ENCODE measurements at places on chromosomes 11 and 22.

- no peak for DNase-seq
Observed at GRCh38 chr11:98260983-98261382, 759.8 kb upstream of the CNTN5 start.

- no peak for DNase-seq
Observed at GRCh38 chr11:117715801-117716200, 81.2 kb downstream of the DSCAML1 start.

DNA sequence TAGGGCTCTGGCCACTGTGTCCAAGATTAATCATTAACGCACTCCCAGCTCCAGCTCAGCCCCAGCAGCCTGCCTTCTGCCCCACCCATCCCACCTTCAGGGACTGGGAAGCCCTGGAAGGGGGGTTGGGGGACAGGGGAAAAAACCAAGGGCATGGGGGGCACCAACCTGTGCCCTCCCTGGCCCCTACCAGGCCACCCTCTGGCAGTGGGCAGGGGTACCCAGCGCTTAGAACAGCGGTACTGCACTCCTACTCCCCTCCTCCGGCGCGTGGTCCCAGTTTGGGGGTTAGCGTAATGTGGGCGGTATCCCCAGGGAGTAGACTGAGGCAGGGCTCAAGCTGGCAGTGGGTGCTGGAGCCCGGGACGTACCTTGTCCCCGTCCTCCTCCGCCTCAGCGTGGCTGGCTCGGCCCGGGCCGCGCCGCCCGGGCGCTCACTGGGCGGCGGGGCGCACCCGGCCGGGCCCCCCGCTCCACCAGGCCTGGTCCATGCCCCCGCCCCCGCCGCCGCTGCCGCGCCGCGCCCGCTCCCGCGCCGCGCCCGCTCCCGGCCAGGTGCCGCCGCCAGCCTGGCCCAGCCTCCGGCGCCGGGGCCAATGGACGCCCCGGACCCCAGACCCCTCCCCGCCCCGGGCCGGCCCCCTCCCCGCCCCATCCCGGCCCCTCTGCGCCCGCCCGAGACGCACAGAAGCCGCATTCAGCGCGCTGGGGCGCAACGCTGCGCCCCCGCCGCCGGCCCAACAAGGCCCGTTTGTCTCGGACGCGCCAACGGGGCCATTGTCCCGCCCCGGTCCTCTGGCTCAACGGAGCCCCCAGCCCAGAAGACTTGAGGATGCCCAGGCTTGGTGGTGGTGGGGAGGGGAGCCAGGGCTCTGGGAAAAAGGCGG lies at the start of gene GAL3ST1:
Gene GAL3ST1 (minus strand): TSS at position 571 of the 887 bp plus-strand sequence. CDS start 17,273 bp downstream, outside the sequence.
- DNase-seq = no peak

- DNase-seq = no peak
Observed at GRCh38 chr11:15367695-15368094, 253.0 kb downstream of the INSC start.

DNA sequence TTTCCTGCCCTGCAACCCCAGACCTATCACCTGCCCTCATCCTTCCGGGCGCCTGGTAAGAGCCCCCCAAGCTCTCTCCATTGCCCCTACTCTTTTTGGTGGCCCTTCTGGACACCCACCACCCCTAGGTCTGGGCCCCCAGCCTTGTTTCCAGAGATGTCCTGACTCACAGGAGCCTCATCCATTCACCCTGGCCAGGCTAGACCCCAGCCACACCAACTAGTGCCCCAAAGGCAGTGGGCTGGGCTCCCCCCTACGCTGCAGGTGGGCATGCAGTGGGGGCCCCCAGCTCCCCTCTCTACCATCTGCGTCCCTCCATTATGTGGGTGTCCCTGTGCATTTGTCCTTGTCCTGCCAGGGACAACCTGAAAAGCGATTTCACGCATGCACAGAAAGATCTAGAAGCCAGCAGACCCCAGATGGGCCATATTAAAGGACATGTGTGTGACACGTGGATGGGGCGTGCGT lies 1.4 kb downstream of the MRGPRF start:
- DNase-seq = no peak

DNA sequence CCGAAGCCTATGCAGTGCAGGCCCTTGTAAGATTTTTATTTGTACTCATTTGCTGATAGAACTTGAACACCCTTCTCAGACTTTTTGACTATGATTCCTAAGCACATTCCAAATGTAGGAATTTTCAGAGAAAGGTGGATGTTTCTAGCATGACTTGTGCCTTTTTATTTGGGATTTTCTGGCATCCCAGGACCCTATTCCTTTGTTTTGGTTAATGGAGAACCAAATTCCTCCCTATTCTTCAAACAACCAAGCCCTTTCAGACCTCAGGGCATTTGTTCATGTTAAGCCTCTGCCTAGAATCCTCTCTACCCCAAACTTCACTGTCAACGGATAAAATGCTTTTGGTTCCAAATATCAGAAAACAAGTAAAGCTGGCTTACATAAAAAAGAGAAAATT lies 371.1 kb downstream of the DDX10 start:
- DNase-seq = no peak

- DNase-seq = peak; percentile 10
Observed at GRCh38 chr11:2570211-2570811, 125.5 kb downstream of the KCNQ1 start.

GRCh38 chr11:7844986-7845385 lies 48.2 kb upstream of the OR5P2 start:
- no peak for DNase-seq

DNA sequence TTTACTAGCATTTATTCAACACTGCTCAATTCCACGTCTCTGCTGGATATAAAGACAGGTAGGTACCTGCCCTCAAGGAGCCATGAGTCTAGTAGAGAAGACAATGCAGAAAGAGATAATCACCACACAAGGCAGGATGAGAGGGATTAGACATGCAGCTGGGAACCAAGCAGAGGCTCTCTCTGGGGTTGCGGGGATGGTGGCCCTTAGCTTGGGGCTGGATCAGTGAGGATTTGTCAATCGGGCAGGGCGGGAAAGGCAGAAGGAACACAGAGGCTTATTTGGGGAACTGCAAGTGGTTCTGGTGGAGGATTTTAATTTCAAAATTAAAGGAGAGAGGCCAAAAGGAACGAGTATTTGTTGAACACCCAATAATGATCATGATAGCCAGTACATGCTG lies 8.5 kb upstream of the DMC1 start:
- no peak for DNase-seq

DNA sequence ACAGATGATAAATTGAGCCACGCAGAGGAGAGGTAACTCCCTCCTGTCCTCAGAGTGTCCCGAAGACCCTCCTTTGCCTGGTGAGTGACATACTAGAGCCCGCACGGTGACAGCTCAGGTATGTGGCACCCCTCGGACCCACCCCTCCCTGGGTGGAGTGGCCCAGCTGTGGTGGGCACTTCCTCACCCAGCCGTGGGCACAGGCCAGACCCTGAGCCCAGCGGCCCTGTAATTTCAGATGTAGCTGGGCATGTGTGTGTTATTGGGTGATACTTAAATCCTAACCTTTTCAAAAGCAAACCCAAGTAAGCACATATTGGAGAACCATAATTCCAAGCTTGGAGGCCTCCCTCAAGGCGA lies 93.2 kb downstream of the WNT7B start:
- DNase-seq = no peak
